ENCODE measurements at places on chromosomes 5 and 9.

DNA sequence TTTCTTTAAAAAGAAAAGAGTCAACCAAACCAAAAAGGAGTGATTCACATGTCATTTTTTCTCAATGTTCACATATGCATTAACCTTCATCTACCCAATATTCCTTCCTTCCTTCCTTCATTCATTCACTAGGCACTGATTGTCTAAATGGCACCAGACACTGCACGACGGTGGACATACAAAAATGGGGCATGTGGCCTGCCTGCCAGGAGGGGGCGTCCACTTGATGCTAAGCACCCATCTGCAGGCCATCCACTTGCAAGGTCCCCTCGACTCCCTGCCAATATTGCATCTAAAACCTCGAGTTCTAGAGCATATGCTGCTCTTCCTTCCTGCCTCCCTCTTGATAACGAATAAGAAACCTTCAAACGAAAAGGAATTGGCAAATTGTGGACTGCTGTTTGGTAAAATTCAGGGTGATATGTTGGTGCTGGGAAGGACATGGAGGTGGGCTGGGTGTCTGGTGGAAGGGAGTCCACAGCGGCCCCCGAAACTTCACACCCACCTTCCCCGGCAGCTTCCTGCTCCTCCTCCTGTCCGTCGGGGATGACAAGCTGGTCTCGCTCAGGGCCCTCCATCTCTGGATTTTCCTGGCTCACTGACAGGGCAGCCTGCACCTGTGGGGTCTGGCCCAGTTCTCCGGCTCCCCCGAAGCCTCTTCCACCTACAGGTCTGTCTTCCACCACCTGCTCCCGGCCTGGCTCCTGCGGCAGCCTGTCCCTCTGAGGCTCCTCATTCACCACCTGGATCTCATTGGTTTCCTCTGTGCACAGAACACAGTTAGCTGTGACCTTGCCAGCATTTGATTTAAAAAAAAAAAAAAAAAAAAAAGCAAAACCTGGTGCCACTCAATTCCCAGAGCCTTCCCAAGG, 64.3 kb downstream of the GOLM1 start:
- DNase-seq, result no peak

GRCh38 chr5:18375641-18376040, 741.4 kb downstream of the TAF11L14 start:
- DNase-seq, result no peak

DNA sequence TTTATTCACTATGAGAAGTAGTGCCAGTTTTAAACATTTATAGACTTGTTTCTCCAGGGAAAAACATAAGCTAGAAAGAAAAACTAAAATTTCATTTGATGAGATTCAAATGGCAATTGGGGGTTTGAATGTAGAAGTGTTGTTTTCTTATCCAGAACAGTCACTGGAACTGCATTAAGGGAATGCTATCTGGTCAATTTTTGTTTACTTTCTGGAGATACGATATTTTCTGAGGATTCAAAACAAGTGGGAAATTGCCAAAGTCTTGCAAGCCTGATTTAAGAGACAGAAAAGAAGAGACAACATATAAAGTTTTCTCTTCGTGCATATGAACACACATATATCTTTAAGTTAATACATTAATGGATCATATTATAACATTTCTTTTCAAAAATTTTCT, 118.4 kb downstream of the NXNL2 start:
- no peak for DNase-seq

GRCh38 chr5:144103611-144104485, 66.6 kb downstream of the YIPF5 start:
- DNase-seq, result no peak

GRCh38 chr9:114231719-114232449, 76.5 kb downstream of the COL27A1 start:
- DNase-seq, result no peak

DNA sequence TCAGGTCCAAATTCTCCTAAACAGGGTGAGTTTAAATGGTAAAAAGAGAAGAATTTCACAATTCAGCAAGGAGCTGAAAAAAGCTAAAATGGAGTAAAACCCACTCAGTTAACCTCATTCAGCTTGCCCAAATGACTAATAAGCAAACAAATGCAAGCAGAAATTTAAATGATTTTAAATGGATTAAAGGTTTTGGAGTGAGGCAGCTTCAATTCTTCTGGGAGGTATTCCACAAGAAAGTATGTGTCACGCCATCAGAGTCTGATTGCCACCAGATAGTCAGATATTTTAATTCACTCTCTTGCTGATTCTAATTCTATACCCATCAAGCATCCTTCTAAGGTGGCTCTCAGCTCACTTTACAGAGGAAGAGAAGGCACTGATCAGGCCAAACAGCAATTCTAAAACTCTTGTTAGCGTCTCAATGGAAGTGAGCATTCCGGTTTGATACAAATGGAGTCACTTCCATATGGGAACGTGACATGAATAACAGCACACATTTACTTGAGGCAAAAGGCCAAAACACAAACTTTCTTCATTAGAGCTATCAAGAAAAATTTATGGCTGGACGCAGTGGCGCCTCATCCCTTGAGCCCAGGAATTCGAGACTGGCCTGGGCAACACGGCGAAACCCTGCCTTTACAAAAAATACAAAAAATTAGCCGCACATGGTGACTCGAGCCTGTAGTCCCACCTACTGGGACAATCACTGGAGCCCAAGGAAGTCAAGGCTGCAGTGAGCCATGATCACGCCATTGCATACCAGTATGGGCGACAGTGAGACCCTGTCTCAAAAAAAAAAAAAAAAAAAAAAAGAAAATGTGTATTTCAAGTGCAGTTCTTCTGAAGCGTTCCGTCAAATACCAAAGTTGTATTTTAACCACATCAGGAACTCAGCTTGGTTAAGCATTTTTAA, 2.0 kb downstream of the CLK4 start:
- DNase-seq, result no peak

DNA sequence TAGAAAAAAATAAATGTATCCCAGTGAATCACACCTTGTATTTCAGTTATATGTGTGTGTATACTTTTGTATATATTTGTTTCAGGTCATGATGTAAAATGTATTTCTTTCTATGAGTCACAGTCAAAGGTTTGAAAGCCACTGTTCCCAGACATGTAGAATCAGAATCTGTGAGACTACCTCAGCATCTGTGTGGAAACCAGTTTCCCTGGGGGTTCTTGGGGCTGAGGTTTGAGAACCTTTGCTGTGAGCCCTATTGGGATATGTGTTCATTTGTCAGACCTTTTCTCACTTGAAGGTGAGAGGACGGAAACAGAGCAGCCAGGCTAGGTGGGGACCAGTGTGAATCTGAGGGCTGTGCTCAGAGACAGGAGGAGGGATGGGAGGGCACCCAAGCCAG, 78.7 kb upstream of the SAP30L start:
- no peak for DNase-seq

- DNase-seq, result no peak
These were observed 16.2 kb downstream of the ARL15 start for GRCh38 chr5:54294097-54294667.

- DNase-seq, result no peak
These were observed 69.8 kb downstream of the RPS6 start for GRCh38 chr9:19310246-19310645.

- no peak for DNase-seq
These were observed 205.6 kb upstream of the ADAMTSL1 start for GRCh38 chr9:18268381-18268780.

GRCh38 chr5:113255105-113255504, 179.7 kb downstream of the TSSK1B start:
- no peak for DNase-seq

DNA sequence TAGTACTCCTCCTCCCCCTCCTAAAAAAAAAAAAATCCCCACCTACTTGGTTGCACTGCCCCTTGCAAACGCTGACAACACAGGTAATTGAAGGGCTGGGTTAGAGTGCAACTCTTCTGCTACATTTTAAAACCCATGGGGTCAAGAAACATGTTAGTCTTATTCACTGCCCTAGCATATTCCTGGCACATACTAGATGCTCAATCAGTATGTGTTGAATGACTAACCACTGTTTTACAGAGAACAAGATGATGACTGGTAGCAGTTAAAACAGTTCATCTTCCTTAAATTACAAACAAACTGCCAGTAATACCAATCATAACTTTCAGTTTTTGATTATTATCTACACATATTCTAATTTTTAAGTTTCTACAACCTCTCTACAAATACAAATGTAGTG, 124.4 kb downstream of the NFIB start:
- no peak for DNase-seq

DNA sequence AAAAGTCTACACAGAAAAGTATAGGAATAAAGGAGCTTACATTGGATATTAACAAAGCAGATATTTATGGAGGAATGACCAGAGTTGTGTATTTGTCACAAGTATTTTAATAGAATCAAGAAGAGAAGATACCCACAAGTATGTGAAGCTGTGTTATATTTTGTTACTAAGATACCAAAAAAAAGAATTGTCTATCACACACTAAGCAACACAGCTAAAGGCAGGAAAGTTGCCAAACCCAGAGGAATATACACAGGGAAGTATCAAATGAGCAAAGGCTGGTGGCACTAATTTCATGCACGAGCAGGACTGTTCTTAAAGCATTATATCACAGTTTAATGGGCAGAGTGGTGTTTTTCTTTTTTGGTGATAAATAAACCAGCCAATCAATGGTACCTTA, 30.9 kb upstream of the RAI14 start:
- DNase-seq, result no peak

DNA sequence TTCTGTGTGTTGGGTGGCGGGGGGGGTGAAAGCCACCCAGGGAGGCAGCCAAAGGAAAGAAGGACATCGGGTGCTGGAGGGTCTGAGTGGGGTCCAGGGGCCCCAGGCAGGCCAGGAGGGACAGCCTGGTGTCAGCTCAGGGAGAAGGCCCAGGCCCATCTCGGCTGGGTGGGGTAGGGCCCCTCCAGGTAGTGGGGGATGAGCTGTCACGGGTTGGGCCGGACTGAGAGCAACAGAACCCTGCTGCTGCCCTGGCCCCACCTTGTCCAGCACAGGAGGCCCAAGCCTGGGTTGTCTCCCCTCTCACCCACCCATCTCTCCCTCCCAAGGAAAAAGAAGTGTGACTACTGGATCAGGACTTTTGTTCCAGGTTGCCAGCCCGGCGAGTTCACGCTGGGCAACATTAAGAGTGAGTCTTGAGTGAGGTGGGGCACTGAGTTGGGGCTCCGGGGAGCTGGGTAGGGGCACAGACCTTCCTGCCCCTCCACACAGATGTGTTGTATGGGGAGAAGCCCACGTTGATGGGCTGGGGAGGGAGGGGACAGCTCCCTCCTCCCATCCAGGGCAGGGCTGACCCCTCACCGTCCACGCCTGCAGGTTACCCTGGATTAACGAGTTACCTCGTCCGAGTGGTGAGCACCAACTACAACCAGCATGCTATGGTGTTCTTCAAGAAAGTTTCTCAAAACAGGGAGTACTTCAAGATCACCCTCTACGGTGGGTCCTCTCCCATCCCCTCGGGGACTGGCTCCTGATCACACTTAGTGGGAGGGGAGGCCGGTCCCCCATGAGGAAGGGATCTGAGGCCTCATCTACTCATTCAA, 2.3 kb downstream of the LCN2 start:
- DNase-seq, result no peak

DNA sequence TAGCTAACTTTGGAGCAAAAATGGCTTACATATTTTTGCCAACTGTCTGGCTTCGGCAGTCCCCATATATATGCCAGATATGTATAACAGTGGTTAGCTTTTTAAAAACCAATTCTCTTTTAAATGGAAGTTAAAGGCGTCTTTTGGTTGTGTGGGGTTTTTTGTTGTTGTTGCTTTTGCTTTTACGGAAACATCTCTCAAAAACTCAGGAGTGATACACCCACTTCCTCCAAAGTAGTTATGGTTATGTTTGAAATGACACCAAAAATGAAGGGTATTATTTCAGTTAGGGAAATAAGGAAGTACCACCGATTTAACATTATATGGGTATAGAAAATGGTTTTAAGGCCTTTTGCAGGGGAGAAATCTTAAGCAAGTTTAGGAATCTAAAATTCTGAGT, 2.3 kb downstream of the CNOT8 start:
- no peak for DNase-seq

DNA sequence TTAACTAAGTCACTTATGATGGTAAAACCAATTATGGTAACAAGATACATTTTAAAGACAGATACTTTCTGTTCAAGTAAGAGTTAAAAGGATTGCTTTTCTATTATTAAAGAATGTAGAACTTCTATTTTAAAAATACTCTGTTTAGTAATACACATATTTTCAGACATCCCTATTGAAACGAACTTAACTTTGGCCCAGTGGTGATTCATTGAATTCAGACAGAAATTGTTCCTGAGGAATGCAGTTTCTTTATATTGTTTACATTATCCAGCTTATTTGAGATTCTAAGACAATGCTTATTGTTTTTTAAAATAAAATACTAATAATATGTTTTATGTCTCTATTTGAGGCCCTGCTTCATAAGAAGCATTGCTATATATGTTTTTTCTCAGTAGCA, 816.4 kb downstream of the SEMA5A start:
- DNase-seq, result no peak

DNA sequence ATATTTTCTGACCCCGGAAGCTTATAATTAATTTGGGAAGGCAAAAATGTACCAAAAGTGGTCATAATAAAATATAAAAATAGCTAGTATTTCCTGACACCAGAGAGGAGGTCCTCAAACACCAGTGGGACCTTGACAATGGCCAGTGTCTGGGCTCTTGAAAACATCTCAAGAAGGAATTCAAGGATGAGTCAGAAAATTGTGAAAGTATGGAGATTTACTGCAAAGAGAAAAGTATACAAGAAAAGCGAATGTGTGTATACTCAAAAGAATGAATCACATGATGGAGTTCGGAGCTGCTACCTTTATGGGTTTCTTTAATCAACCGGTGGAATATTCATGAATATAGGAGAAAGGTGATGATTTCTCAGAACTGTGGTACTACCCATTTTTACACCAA, 1709.0 kb upstream of the WWC1 start:
- DNase-seq, result no peak

DNA sequence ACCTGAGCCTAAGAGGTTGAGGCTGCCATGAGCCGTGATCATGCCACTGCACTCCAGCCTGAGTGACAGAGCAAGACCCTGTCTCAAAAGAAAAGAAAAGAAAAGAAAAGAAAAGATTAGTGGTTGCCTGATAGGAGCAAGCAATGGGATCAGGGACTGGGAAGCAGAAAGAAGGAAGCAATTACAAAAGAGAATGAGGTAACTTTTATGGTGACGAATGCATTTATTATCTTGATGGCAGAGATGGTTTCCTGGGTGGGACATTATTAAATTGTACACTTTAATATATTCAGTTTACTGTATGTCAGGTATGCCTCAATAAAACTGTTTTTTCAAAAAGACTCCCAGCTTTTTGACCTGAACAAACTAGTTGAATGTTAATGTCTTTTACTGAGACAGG, 7.5 kb upstream of the PFDN1 start:
- no peak for DNase-seq
